ENCODE measurements at places on chromosomes 7 and 10. TPM values are rescaled to one million over a fixed set of nuclear protein-coding genes. Genes with fewer than 3 reads are reported as not detected.

DNA sequence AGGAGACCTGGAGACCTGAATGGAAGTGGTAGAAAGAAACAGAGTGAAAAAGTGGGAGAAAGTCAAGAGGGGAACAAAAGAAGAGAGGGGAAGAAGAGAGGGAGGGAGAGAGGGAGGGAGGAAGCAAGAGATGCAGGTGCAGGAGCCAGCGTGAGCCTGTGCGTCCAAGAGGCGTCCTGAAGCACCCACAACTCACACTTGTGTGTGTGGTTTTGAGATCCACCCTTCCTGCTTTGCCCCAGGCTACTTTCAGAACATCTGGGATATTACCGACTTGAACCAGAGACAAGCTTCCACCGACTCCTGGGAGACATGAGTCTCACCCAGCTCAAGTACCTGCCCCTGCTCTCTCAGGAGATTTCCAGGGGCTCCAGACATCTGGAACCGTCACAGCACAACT, 9.8 kb downstream of the AFAP1L2 start:
- DNase-seq: no peak

The ADCY1 gene
- 0.82 TPM for total RNA-seq

- DNase-seq: no peak
These were observed 24.1 kb downstream of the RBM17 start for GRCh38 chr10:6112893-6113292.

The CTAGE15 gene
- total RNA-seq: not detected

The VSIR gene
- total RNA-seq: 78.2 TPM

The AKR1B1 gene
- total RNA-seq: 88.1 TPM

Measured in activated CD4-positive, alpha-beta T cell treated with anti-CD3 and anti-CD28 coated beads for 36 hours (primary cell).